Activated CD4-positive, alpha-beta T cell treated with anti-CD3 and anti-CD28 coated beads, Interleukin-10, Interleukin-2, amounts not matched to agents 100 ng/mL and 50 ng/mL, durations not matched to agents 16 hours and 8 hours (primary cell): ENCODE measurements at places on chromosomes 1 and 21.

DNA sequence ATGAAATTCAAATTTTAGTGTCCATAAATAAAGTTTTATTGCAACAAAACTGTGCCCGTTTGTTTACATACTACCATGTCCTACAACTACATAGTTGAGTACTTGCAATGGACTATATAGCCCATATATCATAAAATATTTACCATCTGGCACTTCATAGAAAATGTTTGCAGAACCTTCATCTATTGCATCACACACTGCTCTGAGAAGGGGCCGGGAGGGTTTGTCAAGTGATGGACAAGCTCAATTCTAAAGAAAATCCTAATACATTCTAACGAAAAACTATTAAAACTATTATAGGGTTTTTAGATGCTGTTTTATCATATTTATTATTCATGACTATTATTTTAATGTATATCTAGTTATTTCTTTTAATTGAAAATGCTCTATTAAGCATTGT, 35.9 kb downstream of the RGSL1 start:
- DNase-seq, result no peak

DNA sequence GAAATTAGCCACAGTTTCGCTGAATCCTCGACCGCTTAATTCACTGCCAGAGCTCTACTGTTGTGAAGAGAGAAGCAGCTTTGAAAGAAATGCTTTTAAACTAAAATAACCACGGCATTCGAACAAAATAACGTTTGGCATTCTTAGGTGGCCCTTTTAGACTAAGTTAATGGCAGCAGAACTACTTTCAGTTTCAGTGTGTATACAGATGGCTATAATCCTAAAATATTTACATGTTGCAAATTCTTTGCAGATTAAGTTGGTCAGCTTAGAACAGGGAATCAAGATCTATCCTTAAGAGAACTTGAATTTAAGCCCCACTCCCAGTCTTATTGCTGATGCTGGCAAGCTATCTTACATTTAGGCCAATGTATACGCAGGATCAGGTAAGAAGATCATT, 62.7 kb downstream of the ADSS2 start:
- DNase-seq, result no peak

- peak; percentile 17 for DNase-seq
These were observed 7.6 kb downstream of the MTF1 start for GRCh38 chr1:37851782-37852210.

DNA sequence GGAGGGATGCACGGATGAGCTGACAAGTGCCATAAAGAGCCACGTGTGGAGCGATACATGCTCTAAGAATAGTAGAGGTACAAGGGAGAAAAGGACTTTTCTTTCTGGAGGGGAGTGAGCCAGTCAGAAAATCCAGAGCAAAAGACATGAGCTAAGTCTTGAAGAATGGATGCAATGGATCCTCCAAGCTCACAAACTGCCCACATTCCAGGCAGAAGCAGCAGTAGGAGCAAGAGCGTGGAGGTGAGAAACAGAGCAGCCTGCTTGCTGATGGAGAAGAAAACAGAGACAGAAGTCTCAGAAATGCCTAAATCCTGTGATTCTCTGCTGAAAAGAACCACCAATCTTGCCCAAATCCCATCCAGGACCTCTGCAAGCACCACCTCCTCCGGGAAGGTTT, 78.2 kb upstream of the RALGPS2 start:
- DNase-seq, result no peak

- no peak for DNase-seq
These were observed 16.4 kb upstream of the C1orf159 start for GRCh38 chr1:1132042-1132950.

DNA sequence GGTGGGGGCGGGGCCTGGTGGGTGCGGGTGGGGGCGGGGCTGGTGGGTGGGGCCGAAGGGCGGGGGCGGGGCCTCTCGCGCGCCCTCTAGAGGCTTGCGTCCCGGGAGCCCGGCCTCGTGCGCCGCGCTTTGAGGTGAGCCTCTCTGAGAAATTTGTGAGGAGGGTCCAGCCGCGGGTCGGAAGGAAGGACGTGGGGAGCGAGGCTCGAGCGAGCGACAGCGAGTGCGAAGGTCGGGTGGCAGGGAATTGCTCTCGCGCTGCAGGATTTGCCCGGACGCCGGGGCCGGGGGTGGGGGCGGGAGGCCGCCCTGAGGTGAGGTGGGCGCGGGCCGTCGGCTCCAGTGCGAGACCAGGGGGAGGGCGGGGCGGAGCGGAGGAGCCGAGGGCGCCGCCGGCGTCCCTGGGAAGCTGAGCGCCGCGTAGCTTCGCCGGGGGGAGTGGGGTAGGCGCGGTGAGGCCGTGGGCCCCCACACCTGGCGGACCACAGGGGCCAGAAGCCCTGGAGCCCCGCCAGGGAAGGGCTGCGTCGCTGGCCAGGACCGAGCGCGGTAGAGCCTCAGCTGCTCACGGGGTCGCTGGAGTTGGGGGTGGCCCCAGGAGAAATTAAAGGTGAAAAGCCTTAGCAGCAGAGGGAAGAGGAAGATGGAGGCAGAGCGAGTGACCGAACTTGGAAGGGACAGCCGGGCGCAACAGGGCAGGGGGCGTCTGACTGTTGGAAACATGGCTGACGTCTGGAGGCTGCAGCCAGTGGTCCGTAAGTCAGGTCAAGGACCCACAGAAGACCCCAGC, 754 bp upstream of the LSS start:
- DNase-seq, result no peak

DNA sequence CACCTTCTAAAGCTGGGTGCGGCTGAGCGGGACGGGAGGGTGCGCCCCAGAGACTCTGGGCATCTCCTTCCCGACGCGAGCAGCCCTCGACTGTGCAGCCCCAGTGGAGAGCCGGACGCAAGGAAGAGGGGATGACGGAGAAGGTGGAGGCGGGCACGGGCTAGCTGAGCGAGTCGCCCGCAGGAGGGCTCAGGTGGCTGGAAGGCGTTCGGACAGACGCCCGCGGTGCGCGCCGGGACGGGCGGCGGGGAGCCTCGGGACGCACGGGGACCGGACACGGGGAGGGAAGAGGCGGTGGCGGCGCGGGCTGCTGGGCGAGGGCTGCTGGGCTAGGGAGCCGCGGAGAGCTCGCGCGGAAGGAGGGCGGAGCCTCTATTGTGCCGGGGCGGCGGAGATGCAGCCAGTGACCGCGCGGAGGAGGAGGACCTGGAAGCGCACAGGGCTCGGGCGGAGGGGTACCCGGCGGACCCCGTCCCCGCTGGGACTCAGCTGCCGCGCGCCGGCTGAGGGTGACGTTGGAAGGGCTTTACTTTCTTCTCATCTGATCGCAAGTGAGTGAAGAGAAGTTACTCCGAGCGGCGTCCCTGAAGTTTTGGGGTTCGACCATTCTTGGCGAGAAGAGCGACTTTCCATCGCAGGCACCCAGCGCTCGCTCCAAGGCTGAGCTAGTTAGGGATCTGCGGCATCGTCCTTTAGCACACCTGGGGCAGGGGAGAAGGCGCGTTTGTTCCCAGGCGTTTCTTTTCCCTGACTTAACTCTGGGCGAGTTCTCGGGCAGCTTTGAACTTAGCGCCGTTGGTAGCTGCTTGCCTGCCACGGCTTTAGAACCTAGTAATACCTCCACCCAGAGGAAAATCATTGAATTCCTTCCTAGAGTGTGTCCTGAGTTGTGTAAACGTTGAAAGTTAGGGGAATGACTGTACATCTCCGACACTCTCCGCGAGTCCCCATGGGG, at the start of gene OLFML2B:
OLFML2B (minus strand) TSS at position 323 of the 955 bp plus-strand sequence. CDS start 439 bp downstream, outside the sequence.
- peak; percentile 61 for DNase-seq

- peak; percentile 14 for DNase-seq
These were observed 7.9 kb upstream of the UMODL1 start for GRCh38 chr21:42063191-42063570.

- DNase-seq, result peak; percentile 53
These were observed 102.1 kb downstream of the S1PR1 start for GRCh38 chr1:101338714-101339430.

DNA sequence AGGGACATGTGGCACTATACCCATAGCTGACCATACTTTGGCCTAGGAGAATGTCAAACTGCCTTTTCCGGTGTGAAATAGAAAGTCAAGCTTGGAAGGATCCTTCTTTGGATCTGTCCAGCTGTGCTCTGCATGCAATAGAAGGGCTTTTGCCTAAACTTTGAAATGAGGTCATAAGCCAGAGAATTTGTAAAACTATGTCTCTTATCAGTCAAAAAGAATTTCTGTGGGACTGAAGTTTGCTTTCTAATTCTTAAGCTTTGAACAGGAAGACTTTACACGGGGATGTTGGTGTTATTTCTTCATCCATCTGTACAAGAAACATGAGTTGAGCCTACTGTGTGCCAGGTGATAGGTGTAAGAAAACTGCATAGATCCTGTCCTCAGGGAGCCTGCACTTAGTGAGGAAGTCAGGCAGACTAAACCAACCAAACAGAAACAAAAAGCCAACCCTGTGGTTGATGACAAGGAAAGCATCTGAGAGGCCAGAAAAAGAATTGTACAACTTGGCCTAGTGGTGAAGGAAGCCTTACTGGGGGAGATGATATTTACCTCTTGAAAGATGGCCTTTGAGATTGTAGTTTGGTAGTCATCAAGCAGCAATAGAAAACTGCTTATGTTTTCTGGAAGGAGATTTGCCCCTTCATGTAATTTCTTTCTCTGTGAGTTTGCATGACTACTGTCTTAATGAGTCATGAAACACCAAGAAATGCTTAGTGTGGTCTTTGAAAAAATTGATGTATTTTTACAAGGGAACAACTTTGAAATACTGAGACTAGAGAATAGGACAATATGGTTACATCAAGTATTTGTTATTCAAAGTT, 24.8 kb downstream of the TGFB2 start:
- no peak for DNase-seq

- no peak for DNase-seq
These were observed 30.6 kb downstream of the CAPN2 start for GRCh38 chr1:223742856-223743517.

DNA sequence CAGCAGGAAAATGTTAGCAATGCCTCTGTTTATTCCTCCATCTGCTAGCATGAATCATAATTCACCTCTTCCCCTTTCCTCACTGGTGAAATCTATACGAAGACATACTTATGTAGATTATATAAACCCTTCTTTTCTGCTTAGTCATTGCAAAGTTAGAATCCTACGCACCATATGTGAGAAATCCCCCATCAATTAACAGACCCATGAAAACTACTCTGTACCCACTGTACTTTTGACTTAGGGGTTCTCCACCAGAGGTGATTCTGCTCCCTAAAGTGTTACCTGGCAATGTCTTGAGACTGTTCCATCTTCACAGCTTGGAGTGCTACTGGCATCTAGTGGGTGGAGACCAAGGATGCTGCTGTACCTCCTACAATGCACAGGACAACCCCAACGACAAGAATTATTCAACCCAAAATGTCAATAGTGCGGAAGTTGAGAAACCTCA, 49.6 kb upstream of the KCTD3 start:
- DNase-seq, result no peak

DNA sequence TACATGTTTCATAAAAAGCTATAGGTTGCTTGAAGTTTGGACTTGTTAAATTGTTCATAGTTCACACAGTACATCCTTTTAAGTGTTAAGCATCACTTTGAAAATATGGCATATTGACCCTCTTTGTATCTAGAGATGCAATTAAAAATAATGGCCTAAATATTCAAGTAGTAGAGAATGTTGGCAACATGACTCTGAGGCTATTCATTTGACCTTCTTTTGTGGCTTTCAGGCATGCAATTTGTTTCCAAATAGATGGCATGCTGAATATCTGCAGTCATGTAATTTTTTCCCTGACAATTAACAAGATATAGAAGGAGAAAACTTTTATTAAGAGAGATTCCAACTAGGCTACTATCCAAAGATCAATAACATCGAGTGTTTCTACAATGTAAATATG, 230.5 kb upstream of the ZRANB2 start:
- DNase-seq, result no peak

DNA sequence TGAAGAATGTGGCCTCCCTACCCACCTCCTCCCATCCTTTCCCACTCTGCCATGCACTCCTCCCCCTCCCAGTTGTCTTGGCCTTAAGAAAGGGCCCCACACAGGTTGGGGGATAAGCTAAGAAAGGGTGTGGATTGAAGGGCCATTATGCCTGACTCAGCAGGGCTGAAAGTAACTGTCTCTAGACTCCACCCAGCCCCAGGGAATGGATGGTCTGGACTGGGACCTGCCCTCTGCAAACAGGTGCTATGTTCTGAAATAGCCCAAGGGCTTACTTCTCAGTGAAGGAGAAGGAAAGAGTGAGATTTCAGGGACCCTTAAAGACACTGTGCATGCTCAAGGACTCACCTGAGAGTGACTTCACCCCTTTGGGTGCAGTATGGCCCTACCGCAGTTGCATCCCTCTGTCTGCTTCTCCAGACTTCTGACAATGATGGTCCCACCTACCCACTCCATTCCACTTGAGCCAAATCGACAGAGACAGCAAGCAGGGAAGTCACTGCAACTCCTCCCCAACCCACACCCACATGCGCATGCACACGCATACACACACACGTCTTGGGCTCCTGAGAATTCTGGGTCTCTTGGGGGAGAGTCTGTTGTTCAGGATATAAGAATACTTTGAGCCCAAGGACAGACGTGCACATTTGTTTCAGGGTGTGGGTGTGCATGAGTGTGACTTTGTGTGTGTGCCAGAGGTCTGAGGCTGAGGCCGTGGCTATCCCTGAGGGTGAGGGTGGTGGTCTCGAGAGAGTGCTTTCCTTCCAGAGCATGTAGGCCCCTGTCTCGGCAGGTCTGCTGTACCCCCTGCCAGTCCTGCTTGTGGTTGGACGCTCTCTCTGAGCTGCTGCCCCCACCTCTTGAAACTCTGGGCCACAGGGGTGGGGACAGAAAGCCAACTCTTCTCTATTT, 231.9 kb downstream of the PTPRU start:
- DNase-seq, result no peak

- DNase-seq, result no peak
These were observed 223.9 kb downstream of the DUSP10 start for GRCh38 chr1:221517961-221518360.

GRCh38 chr1:210332719-210333398, 4.2 kb downstream of the HHAT start:
- DNase-seq, result peak; percentile 97

DNA sequence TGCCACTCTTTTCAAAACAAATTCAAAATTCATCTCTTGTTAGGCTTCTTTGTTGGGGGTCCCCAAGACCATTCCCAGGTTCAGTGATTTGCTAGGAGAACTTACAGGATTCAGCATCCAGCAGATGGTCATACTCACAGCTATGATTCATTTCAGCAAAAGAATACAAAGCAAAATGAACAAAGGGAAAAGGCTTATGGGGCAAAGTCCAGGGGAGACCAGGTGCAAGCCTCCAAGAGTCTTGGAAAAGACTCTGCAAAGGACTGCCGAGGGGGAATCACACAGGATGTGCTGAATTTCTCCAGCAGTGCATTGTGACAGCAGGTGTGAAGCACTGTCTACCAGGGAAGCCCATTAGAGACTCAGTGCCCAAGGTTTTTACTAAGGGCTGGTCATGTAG, 7.3 kb downstream of the TRAF5 start:
- no peak for DNase-seq

DNA sequence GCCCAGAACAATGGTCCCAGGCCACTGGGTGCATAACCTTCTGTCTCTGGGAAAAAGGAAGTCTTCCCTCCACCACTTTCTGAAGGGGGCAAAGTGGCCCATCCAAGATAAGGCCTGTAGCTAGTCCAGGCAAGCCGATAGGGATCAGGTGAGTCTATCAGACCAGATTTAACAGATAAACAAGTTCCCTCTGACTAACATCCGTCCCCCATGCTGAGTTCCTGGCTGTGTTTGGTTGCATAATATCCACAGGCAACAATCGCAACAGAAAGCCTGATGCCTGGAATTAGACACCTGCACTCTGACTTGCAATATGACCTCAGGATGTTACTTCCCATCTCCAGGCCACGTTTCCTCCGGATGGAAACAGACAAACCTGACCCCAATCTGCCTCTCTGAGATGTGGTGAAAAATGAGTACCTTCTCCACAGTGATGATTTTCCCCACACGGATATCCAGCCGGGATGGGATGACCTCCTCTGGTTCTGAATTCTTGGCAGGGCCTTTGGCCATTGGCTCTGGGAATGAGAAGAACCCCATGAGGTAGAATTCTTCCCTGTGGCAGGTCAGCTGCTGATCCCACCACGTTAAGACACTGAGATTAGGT, 36.4 kb downstream of the YARS1 start:
- no peak for DNase-seq
